ENCODE measurements at places on chromosomes 7 and 10.

DNA sequence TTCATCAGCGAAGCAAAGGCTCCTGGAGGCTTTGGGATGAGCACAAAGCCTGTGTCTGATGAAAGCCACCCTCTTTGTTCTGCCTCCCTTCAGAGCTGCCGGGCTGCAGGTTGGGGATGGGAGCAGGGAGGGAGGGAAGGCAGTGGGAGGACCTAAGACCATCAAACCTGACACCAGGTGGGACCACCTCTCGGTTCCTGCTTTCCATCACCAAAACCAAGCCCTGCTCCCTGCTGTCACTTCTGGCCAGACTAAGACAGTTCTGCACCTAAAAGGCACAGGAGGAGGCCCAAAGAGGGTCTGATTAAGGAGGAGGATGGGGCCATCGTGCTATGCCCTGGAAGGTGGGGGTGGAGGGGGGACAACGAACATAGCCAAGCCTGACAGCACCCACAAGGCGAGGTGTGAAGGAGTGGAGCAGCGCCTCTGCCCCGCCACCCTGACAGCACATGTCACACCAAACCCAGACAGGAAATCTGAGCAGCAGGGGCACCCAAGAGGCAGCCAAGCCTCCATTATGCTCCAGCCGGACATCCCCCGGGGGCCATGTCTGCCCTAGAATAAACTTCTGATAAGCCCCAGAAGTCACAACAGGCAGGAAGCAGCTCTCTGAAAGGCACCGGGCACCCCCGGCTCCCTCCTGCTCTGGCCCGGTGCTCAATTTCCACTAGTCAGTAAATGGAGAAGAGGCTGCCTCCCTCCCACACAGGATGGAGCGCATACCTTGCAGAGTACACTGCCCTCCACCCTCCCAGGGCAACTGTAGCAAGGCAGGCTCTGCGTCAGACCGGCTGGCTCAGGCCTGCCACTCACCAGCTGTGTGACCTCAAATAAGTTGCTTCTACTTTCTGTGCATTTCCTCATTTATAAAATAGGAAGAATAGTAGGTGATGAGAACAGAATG lies 48.9 kb downstream of the DLG5 start:
- DNase-seq = no peak

DNA sequence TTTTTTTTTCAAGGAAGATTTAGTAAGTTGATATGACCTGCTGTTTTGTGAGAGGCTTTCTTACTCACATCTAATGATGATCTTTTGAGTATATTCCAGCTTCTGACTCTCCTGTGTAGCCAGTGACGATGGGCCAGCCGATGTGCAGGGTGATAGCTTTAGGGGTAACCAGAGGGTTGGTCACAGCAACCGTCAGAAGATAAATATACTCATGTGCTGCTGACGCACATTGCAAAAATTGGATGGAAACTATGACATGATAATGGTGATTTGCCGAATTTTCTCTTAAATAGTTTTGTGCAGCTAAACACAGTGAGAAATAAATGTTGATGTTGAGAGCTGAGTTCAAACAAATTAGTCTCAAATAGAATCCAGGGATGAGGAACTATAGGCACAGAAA lies 29.5 kb downstream of the R3HCC1L start:
- DNase-seq = no peak

GRCh38 chr7:30411173-30411572 lies 67.4 kb downstream of the NOD1 start:
- DNase-seq = no peak

GRCh38 chr7:157501581-157501980 lies 164.8 kb downstream of the DNAJB6 start:
- no peak for DNase-seq

DNA sequence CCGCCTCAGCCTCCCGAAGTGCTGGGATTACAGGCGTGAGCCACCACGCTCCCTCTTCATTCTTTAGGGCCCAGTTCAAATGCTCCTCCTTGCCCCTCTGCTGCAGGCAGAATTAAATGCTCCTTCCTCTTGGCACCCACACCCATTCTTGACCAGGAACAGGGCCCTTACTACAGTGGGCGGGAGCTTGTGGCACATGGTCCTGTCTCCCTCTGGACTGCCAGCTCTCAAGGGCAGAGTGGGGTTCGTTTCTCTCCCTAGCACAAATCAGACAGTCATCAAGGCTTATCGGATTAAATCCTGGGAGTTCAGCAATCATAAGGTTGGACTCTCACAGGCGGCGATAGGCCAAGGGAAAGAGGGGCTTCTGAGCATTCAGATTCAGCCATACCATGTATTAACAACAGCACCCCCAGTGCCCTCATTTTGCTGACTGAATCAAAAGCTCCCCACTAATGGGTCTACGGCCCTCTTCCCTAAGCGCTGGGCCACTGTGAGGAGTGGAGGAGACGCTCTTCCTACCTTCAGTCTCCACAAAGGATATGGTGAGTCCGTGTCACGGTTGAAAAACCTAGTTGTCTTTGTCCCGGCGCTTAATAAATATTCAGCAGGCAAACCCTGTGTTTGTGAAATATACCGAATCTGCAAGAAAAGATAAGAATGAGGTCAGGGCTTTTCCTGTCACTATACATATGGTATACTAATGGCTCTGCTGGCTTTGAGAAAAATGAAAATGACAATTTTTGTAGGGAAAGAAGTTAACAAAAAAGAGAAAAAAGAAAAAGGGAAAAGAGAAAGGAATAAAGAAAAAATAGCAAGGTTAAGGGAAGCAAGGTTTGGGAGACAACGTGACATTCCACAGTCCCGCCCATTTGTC lies 107.4 kb downstream of the CLEC2L start:
- no peak for DNase-seq

DNA sequence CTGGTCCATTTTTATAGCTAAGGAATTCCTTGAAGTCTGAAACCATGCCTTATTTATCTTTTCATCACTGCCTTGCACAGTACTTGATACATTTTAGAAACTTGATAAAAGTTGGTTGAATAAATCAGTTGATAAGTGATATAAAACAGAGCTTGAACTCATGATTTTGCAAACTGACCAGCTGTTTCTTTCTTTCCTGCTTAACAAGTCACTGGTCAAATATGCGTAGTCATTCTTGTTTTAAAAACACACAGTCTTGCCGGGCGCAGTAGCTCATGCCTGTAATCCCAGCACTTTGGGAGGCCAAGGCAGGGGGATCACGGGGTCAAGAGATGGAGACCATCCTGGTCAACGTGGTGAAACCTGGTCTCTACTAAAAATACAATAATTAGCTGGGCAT lies 6.3 kb downstream of the TPST1 start:
- DNase-seq = no peak
